ENCODE measurements at places on chromosomes 3 and 15.

- no peak for DNase-seq
These were observed 672.2 kb downstream of the DIPK2A start for GRCh38 chr3:144643771-144644198.

DNA sequence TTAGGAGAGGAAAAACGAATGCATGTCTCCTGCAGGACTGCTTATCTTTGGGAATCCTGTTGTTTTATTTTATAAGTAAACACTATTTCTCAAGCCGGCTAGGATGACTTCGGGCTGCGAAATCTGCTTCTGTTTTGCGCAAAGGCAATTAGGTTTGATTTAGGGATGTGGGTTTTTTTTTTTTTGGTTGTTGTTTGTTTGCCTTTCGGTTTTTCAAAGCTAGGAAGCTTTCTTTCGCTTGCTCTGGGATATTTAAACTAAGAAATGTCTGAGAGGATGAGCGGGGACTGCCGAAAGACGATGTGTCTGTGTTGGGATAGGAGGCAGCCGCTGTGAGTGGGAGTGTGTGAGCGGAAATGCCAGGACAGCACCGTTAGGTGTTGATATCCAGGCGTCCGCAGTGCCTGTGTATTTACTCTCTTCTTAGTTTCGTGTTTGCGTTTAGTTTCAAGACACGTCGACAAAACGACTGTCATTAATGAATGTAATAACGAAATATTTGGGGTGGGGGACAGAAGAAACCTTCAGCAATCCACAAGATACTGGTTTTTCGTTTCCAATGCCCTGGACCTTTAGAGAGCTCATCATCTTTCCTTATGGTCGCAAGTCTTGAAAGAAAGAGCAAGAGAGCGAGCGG, 604 bp downstream of the ISL2 start:
- DNase-seq = no peak

DNA sequence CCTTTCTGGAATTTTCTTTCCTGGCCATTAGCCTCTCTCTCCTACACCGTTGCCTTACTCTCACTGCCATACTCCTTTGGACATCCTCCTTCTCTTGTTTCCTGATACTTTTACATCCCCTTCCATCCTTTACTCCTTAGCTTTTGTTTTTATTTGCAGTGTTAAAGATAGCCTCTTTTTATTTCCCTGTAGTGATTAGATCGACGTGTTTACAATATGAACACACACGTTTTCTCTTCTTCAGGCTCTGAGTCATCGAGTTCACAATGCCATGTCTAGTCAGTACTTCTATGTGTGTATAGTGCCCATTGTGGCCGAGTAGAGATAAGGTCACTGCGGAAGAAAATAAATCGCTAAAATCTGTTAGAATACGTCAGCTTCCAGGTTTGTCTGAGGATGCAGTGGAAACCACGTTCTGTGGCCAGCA, 208.5 kb downstream of the LPP start:
- peak; percentile 13 for DNase-seq

GRCh38 chr3:25836579-25836978, 46.7 kb downstream of the OXSM start:
- no peak for DNase-seq

GRCh38 chr3:53594276-53594675, 99.9 kb downstream of the CACNA1D start:
- no peak for DNase-seq

GRCh38 chr15:72227720-72228119, 3.3 kb downstream of the PKM start:
- no peak for DNase-seq

- no peak for DNase-seq
These were observed 11.4 kb downstream of the ENTPD3 start for GRCh38 chr3:40398346-40398745.

DNA sequence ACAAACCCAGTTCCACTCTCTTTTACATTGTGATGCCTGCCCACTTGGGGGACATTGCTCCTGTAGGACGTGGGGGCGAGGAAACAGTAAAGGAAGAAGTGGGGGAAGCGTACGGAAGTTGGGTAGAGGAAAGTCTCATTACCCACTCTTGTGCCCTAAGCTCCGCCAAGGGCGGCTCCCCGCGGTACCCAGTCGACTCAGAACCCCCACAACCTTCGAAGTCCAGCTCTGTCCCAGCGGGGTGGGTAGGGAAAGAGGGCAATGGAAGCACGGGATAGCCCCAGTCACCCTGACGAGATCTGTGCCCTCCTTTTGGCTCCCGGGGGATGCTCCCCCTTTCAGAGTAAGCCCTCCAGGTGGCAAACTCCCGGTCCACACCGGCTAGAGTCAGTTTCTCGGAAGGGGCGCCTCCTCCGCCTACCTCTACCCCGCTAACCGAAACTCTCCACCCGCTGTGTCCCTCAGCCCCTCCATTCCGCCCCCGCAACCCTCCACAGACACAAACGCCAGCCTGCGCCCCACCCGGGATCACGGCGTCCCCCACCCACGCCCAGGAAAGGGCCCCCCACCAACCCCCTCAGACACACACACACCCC, 527 bp downstream of the CSNK1G1 start:
- peak; percentile 19 for DNase-seq

DNA sequence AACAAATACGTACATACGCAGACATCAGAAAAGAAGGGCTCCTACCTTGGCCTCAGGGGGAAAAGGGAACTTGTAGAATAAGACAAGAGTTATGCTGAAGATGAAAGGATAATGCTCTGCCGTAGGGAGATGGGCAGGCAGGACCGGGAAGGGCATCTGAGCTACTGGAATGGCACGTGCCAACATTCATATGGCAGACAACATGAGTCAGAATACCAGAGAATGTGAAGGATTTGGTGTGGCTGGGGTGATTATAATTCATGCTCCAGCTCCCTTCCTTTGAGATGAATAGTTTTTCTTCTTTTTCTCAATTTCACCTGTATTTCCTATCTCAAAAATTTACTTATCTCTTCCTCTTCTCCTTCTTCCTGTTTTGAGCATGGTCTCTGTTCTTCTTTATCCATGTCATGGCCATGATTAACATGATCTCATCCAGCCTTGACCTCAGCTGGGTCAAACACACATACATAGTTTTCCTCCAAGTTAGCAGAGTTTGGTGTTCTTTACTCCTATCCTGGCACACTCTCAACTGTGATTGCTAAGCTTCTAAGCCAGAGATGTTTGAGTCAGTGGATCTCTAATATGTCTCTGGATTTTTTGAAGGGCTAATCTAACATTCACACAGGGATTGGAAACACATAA, 507.0 kb downstream of the FOXP1 start:
- no peak for DNase-seq

DNA sequence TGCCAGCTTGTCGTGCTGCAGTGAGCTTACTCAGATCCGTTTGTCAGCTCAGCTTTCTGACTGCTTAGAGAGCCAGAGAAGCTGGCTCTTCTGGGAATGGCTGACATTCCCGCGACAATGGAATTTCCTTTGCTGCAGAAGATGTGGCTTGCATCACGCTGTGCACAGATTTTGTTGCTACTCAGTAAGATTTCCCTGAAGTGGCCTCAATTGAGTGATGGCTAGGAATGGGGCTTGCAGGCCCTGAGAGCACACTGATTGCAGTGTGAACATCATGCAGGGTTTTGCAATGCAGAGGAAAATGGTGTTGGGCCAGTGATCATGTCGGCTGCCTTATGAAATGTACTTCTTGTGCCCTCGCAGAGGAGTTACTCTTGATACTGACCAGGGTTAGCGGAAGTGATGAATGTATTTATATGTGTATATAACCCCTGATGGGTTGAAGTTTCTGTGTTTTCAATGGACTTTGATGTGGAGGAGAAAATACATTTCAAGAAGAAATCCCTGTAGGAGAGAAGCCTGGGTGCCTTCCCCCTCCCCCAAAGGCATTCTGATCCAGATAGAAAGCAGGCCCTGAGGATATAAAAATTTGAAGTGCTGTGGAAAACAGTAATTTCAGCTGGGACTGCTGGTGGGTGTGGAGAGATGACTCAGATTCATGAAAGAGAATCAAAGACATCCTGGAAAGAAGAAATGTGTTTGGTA, 102.5 kb upstream of the PDZRN3 start:
- no peak for DNase-seq

- DNase-seq = no peak
These were observed 313.7 kb upstream of the COL8A1 start for GRCh38 chr3:99324636-99325203.

DNA sequence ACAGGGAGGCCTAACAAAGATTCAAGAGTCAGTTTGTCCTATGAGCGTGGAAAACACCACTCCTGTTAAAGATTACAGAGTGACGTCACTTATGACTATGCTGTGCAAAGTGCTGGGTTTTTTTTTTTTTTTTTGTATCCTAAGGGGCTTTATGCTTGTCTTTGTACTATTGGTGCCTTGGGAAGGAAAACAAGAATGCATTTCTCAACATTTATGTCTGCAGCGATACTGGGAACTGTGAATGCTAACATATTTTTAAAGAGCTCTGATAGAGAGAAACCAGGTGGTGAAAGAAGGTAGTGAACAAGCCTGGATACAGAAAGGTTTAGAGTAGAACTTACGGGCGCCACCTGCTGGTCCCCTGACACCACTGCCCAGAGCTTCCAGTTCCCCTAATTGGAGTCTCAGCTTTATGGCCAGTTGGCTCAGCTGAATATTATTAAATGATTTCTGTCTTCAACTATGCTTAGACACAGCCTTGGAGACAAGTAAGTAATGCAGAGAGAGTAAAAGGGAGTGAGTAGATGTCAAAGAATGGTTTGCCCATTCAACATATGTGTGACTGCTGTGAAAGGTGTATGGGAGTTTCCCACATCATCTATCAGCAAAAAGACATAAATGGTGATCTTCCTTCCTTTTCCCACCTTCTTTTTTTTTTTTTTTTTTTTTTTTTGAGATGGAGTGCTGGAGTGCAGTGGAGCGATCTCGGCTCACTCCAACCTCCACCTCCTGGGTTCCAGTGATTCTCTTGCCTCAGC, 807.9 kb upstream of the CFAP20DC start:
- peak; percentile 63 for DNase-seq

DNA sequence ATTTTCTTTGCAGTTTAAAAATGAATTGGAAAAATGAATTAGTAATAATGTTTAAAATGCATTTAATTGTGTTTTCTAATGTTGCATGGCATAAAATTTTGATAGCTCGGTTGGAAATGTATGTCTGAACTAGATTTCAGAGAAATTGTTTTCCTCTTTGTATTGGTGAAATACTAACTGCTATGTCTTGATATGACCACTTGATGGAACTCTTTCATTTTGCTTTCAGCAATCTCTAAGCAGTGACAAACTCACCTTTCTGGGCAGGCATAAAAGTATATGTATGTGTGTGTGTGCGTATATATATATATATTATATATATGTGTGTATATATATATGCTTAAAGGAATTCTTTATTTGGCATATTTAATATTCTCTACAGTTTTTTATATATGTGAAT, 239.3 kb upstream of the ZNF717 start:
- DNase-seq = no peak

GRCh38 chr3:187251599-187251998, 39.9 kb downstream of the MASP1 start:
- no peak for DNase-seq

DNA sequence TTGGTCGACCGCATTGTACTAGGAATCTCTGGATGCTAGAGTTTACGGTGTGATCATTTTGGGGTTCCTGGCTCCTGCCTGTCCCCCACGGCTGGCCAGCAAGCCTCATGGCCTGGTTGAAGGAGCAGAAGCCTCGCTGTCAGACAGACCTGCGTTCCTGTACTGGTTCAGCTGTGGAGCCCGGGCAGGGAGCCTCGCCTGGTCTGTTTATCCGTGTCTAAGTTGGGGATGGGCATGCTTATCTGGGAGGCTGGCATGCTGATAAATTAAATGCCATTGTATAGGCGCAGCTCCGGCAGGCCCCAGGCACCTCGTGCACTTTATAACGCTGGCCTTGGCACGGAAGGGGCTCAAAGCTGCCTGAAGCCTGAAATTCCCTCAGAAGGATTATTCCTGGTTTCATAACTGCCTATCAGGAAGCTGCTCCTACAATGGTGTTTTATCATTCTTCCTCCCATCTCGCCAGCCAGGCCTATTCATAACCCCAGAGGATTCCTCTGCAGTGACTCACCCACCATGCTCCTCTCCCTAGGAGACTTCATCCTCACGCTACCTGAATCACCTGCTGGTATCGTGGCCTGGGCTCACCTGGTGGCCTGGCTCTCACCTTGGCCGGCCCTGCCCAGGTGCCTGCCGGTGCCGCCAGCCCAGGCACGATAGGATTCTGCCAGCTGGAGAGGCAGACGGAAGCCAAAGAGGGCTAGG, 110.9 kb downstream of the ASB7 start:
- DNase-seq = no peak

- DNase-seq = no peak
These were observed 84.0 kb downstream of the CFAP20DC start for GRCh38 chr3:58965865-58966264.

- no peak for DNase-seq
These were observed 138.0 kb upstream of the BHLHE40 start for GRCh38 chr3:4841225-4841624.

DNA sequence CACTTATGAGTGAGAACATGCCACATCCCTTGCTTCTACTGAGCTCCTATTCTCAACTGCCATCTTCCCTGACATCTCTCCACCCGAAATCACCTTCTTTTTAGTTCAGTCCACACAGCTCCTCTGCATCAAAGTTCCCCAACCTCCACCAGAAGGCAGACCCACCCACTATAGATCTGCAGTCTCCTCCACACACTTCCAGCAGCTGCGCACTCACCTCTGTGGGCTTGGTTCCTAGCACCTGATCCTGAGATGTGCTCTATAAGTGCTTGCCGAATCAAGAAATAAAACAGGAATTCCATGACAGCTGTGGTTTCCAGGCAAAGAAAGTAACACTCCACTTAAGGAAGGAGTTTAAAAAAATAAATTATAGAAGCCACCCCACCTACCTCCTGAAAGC, 85.4 kb downstream of the TRANK1 start:
- no peak for DNase-seq

GRCh38 chr3:13507570-13508339, 27.6 kb downstream of the HDAC11 start:
- DNase-seq = no peak

DNA sequence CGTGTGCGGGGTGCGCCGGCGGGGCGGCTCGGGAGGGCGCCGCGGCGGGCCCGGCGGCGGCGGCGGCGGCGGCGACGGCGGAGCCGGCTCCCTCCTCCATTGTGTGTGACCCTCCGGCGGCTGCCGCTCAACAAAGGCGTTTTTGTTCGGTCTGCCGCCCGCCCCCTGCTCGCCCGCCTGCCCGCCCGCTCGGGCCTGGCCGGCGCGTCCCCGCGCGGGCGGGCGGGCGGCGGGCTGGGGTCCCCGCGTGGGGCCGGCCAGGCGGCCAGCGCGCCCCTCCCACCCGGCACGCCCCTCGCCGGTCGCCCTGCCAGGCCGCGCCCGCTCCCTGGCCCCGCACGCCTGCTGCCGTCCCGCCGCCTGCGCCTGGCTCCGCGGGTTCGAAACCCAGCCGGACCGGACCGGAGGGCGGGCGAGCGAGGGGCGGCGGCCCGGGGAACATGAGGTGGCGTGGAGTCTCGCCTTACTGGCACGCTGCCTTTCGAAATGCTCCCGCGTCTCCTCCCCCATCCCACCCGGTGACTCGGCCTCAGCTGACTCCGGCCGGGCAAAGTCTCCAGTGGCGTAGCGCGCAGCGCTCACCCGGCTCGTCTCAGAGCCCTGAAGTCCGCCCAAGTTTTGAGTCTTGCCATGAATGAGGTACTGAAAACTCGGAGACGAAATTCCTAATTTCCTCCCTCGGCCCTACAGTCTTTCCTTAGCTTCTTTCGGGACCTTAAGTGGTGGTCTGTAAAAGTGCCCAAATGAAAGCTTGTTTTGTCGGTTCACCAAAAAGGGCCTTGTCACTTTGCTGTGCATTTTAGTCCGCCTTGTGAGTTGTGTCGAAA, 588 bp downstream of the MAPK6 start:
- peak; percentile 58 for DNase-seq
